ENCODE measurements at places on chromosomes 5 and 9.

DNA sequence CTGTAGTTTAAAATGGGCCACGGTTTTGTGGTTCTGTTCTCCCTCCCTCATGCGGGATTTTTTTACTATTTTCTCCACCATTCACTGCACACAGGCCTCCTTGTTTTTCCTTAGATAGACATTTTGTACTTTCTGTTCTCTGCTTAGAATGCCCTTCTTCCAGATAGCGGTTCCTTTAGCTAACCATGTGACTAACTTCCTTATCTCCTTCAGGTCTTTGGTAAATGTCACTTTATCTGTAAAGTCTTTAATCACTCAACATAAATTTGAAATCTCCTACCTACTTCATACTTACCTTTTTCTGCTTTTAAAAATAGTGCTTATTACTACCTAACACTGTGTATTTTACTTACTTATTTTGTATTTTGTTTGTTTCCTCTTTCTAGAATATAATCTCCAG lies 15.0 kb downstream of the FER start:
- no peak overlapping the region for H3K4me3 ChIP-seq
- H3K27ac ChIP-seq = no peak overlapping the region
- DNase-seq = no peak
- no peaks in the 10 kb centered on the region for H3K27me3 ChIP-seq
- H3K4me1 ChIP-seq = no peaks in the 10 kb centered on the region
- H3K36me3 ChIP-seq = no peaks in the 10 kb centered on the region

DNA sequence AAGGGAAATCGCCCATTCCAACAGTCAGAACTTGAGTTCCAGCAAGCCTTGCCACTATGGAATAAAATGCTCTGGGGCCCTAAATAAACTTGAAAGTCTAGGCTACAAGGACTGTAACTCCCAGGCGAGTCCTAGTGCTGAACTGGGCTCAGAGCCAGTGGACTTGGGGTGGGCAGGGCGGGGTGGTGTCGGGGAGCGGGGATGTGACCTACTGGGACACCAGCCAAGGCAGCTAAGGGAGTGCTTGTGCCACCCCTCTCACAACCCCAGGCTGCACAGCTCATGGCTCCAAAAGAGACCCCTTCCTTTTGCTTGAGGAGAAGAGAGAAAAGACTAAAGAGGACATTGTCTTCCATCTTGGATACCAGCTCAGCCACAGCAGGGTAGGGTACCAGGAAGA lies 61.5 kb downstream of the MEIKIN start:
- no peak overlapping the region for H3K27ac ChIP-seq
- no peak overlapping the region for H3K4me3 ChIP-seq
- H3K36me3 ChIP-seq = peaks cover 4% of the 10 kb centered on the region
- H3K4me1 ChIP-seq = no peaks in the 10 kb centered on the region

GRCh38 chr9:79111653-79112052 lies 460.1 kb upstream of the TLE4 start:
- H3K4me1 ChIP-seq = no peaks in the 10 kb centered on the region
- DNase-seq = no peak
- no peak overlapping the region for H3K4me3 ChIP-seq

DNA sequence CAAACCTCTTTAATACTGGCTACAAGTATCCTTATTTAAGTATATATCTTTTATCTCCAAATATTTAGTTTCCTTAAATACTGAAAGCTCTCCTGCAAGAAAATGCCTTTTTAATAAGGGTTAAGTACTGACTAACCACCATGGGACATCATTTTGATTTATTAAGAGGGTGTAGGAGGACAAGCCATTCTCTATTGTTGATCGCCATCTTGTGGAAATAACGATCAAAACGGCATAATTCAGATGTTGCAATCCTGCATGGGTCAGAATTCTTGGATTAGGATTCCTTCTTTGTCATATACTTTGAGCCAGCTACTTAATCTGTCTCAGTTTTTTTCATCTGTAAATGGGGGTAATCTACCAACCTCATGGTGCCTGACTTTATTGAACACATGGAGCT lies 28.7 kb upstream of the C5orf46 start:
- no peak overlapping the region for H3K27ac ChIP-seq
- no peak for DNase-seq
- no peaks in the 10 kb centered on the region for H3K4me1 ChIP-seq
- H3K27me3 ChIP-seq = no peaks in the 10 kb centered on the region
- no peaks in the 10 kb centered on the region for H3K36me3 ChIP-seq

GRCh38 chr9:11946531-11946930 lies 746.7 kb upstream of the TYRP1 start:
- peaks cover 2% of the 10 kb centered on the region for H3K36me3 ChIP-seq
- no peak overlapping the region for H3K27ac ChIP-seq
- DNase-seq = no peak
- no peaks in the 10 kb centered on the region for H3K4me1 ChIP-seq
- no peak overlapping the region for H3K4me3 ChIP-seq

DNA sequence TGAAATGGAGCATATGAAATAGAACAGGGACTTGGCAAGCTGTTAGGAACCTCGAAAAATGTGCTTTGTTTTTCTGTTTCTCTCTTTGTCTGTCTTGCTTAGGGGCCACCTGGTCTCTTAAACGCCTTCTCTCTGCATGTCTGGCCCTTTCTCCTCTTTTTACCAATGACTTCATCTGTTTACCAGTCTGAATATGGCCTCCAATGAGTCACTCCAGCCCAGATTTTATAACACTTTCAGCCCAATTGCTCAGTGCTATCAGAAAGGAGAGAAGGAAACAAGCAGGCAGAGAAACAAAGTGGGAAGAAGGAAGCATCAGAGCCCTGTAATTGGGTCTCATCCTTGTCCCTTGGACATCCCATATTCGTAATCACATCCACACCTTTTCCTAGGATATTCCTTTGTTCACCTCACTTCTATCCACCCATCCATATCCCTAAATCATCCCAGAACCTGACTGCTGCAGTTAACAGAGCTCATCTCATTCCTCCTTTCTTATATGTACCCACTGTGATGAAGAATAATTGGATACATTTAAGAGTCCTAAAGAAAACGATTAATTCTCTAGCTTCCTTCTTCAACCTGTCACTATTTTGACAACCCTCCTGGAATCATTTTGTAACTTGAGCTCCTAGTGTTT lies 151.8 kb upstream of the GPR151 start:
- no peaks in the 10 kb centered on the region for H3K4me1 ChIP-seq
- no peak overlapping the region for H3K27ac ChIP-seq
- peaks cover 2% of the 10 kb centered on the region for H3K36me3 ChIP-seq
- H3K4me3 ChIP-seq = no peak overlapping the region
- DNase-seq = no peak

DNA sequence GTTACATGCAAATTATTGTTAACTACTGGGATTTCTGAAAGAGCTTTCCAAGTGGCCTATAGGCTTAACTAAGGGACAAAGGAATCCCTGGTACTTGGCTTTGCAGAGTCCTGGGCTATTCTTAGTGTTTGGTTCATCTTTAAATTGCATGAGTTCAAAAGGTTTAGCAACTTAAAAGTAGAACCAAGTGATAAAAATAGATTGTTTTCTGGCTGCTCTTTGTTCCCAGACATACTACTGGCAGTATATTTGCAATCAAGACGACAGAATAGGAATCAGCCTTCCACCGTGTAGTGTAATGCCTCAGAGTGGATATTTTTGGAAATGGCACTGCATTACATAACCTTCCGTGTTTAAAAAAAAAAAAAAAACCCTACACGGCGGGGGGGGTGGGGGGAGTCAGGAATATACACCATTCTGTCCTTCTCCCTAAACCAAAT lies 1.0 kb downstream of the NREP start:
- no peak for DNase-seq
- H3K36me3 ChIP-seq = peaks cover 4% of the 10 kb centered on the region
- H3K4me1 ChIP-seq = peaks cover 12% of the 10 kb centered on the region
- H3K4me3 ChIP-seq = no peak overlapping the region
- peaks cover 40% of the 10 kb centered on the region for H3K27me3 ChIP-seq

GRCh38 chr5:40041452-40041851 lies 616.7 kb upstream of the DAB2 start:
- no peaks in the 10 kb centered on the region for H3K36me3 ChIP-seq
- H3K27ac ChIP-seq = no peak overlapping the region
- no peaks in the 10 kb centered on the region for H3K4me1 ChIP-seq
- H3K4me3 ChIP-seq = no peak overlapping the region

GRCh38 chr5:137022725-137023124 lies 476.4 kb downstream of the SPOCK1 start:
- no peaks in the 10 kb centered on the region for H3K4me1 ChIP-seq
- H3K27ac ChIP-seq = no peak overlapping the region
- no peak overlapping the region for H3K4me3 ChIP-seq
- no peak for DNase-seq
- H3K27me3 ChIP-seq = no peaks in the 10 kb centered on the region
- no peaks in the 10 kb centered on the region for H3K36me3 ChIP-seq

- no peaks in the 10 kb centered on the region for H3K4me1 ChIP-seq
- no peak for DNase-seq
- no peak overlapping the region for H3K27ac ChIP-seq
- no peaks in the 10 kb centered on the region for H3K36me3 ChIP-seq
Observed at GRCh38 chr5:61263561-61264272, 68.3 kb upstream of the ZSWIM6 start.

DNA sequence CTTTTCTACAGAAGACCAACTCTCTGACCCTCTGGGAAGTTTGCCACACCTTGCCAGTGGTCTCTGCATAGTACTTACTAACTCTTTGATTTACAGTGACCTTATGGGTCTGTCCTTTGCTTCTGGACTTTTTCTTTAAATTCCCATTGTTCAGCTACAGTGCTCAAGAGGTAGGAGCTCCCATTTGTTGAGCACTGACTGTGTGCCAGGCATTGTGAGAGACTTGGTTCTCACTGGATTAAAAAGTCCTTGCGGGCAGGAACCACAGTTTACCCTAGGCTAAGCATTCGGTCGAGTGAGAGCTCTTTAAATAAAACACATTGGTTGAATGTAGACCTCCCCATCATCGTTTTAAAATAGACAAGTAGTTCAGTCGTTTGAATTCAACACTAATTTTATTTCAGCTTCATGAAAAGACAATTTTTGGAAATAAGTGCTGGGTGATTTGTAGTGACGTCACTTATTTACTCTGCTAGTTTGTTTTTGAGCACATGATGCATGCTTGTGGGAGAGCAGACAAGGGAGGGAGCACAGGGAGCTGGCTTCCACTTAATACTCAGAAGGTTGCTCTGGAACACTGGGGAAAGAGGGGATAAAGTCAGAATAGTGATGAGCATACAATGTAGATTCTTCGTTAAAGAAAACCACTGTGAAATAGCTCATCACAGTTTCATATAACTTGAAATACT lies 27.1 kb downstream of the RASGRF2 start:
- DNase-seq = no peak
- no peaks in the 10 kb centered on the region for H3K27me3 ChIP-seq
- H3K4me3 ChIP-seq = no peak overlapping the region
- H3K27ac ChIP-seq = no peak overlapping the region

DNA sequence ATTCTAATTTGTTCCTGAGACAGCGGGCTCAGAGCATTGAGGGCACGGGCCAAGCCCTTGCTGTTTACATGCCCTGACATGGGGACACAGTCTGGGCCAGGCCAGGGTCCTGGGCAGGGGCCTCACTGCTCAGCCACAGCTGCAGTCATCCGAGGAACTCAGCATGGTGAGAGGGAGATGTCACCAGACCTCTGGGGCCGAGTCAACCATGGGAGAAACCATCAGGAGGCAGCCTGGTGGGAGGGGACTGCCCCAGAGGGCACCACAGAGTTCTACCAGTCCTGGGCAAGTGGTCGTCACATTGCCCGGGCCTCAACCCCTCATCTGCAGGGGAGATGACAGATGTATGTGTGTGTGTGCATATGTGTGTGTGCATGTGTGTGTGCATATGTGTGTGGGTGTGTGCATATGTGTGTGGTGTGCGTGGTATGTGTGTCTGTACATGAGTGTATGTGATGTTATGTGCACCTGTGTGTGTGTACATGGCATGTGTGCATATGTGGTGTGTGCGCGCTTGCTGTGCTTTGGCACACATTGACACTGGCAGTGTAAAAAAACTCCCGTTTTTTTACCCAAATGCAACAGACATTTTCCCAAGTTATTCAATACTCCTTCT lies 42.4 kb upstream of the TMEM250 start:
- H3K36me3 ChIP-seq = peaks cover 3% of the 10 kb centered on the region
- H3K4me1 ChIP-seq = no peaks in the 10 kb centered on the region
- H3K27ac ChIP-seq = no peak overlapping the region
- peaks cover 9% of the 10 kb centered on the region for H3K27me3 ChIP-seq

DNA sequence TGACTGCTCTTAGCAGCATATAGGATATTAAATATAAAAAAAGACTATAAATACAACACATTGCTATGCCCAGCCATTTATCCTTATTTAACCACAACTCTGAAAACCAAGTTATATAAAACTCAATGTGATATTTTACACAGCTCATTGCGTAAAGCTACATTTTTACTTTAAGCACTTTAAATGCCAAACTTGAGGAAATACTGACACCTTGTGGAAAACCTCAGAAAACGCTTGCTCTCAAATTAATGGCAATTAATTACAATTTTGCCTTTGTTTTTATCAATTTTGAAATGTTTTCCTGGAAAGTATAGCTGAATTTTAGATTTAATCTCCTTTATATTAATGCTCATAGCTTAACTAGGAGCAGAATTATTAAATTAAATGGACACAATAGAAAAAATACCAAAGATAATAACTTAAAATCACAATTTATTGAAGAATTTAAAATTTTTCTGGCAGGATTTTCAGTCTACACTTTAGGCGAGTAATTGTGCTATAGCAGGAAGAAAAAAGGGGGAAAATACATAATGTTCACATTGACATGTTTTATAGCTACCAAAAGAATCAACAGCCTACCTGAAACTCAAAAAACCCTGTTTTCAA lies 25.2 kb upstream of the PLAC8L1 start:
- peaks cover 62% of the 10 kb centered on the region for H3K36me3 ChIP-seq
- no peak overlapping the region for H3K27ac ChIP-seq
- H3K4me1 ChIP-seq = no peaks in the 10 kb centered on the region
- H3K27me3 ChIP-seq = no peaks in the 10 kb centered on the region
- no peak overlapping the region for H3K4me3 ChIP-seq

DNA sequence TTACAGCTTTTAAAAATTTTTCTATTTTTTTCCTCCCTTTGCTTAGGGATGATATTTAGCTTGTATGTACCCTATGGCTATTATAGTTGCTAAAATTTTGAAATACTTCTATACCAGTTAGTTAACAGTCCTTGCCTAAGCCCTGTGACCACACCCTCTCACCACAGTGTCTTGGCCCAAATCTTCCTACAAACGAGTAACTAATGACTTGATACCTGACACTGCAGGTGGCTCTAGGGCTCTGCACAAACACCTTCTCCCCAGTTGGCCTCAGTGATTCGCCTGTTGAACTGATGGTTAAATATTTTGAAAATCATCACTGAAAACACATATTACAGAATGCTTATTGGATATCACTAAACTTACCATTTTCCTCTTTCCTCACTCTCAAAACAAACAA lies 449.6 kb upstream of the CHD1 start:
- DNase-seq = no peak
- no peak overlapping the region for H3K4me3 ChIP-seq
- no peaks in the 10 kb centered on the region for H3K4me1 ChIP-seq

GRCh38 chr9:97666907-97667686 lies 30.0 kb downstream of the XPA start:
- H3K36me3 ChIP-seq = peaks cover 84% of the 10 kb centered on the region
- H3K27me3 ChIP-seq = no peaks in the 10 kb centered on the region

DNA sequence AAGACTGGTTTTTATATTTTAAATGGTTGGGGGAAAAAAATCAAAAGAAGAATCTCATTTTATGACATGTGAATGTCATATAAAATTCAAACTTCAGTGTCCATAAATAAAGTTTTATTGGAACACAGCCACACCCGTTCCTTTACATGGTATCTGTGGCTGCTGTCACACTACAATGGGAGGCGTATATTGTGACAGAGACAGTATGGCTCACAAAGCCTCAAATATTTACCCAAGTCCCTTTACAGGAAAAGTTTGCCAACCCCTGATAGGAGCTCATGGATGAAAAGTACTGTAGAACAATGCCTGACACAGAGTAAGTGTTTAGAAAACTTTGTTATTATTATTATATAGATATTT lies 5.2 kb upstream of the DUSP1 start:
- H3K4me3 ChIP-seq = no peak overlapping the region
- no peaks in the 10 kb centered on the region for H3K27me3 ChIP-seq
- H3K27ac ChIP-seq = peak overlapping the region; percentile 98
- H3K36me3 ChIP-seq = peaks cover 20% of the 10 kb centered on the region
- DNase-seq = no peak

Data from central memory CD8-positive, alpha-beta T cell (primary cell).